ENCODE measurements at places on chromosomes 13 and 19. TPM values are rescaled to one million over a fixed set of nuclear protein-coding genes. Genes with fewer than 3 reads are reported as not detected.

The FCER2 gene
- 0.21 TPM for total RNA-seq

GRCh38 chr13:52010890-52011631 is at the start of gene ATP7B:
Gene ATP7B (minus strand): TSS chr13:52011450. CDS start chr13:52011337, 113 bp downstream.
- peak; percentile 4 for ATAC-seq

DNA sequence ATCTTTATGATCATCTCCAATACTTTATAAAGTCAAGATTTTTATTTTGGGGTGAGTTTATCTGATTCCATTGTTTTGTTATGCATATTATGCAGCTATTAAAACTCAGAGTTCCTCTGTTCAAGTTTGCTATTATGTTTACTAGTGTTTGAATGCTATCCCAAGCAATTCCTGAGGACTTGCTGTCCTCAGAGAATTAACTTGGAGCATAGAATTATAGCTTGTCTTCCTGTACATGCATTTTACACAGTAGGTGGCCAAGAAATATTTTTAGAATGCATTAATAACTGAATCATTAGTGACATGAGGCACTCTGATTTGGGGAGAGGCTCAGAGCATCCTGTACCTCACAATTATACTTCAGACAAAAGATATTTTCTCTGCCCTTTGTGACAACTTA is 195.6 kb upstream of the MIR17HG start:
- no peak for ATAC-seq

GRCh38 chr13:74476788-74477187 is 342.6 kb upstream of the KLF12 start:
- ATAC-seq, result no peak

The KLHL1 gene
- 0.66 TPM for total RNA-seq
